ENCODE measurements at places on chromosomes 7 and 10.
A peak's percentile ranks its signal among the peaks of the same experiment; 100 is the strongest.

DNA sequence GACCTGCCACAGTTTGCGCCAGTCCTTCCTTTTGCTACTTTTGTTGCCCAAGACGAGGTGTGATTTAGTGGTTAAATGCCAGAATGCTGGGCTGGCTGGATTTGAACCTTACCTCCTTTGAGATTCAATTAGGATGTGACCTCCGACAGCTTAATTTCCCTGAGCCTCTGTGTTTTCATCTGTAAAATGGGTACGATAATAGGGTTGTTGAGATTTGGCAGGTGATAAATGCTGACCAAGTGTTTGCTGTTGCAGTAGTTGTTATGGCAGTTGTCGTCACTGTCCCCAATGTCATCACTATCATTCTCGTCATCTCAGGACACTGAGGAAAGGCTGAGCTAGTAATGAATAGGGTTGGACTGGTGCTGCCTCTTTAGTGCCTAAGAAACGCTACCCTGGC lies 61.1 kb downstream of the GRK5 start:
- no peak for DNase-seq

DNA sequence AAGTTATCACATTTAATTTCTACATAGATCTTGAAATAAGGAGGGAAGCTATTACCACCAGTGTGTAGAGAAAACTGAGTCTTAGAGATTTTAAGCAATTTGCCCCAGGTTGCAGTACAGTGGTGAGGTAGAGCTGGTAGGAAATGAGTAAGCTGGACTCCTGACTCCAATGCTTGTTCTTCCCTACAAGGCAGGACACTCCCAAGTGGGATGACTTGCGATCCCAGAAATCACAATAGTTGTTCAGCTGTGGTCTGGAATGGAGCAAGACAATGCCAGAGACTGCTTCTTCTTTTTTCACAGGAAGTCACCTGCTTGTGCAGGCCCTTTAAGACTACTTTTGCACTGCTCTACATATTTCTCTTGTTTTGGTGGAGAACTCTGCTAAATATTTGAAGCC lies 327.2 kb upstream of the BMPER start:
- no peak for DNase-seq

DNA sequence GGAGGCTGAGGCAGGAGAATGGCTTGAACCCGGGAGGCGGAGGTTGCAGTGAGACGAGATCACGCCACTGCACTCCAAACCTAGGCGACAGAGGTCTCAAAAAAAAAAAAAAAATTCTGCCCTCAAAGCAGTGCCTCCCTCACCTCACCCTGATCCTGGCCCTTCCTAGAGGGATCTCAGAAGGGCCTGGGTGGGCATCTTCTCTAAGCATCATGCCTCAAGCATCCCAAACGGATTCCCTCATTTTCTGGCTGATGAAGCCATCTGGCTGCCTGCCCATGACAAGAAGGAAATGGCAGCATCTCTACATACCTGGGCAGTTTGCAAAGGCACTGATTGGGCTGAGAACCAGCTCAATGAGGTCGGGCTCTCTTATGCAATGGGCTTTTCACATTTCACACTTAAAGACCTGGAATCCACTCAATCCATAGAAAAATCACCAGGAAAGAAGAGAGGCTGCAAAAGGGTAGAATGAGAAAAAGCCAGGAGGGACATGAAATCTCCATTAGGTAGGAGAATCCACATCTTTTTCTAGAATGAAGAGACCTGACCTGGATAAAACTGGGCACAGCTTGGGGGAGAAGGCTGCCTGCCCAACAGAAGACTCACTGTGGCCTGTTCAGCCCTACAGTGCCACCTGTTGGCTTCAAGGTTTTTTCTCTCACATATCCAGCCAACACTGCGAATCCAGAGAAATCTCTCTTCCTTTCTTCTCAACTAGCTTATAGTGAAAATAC lies 48.1 kb downstream of the PDLIM1 start:
- DNase-seq = peak; percentile 7

- no peak for DNase-seq
Observed at GRCh38 chr7:101557978-101558741, 70.9 kb downstream of the MYL10 start.

- no peak for DNase-seq
Observed at GRCh38 chr7:20777377-20778062, 9.2 kb downstream of the SP8 start.

DNA sequence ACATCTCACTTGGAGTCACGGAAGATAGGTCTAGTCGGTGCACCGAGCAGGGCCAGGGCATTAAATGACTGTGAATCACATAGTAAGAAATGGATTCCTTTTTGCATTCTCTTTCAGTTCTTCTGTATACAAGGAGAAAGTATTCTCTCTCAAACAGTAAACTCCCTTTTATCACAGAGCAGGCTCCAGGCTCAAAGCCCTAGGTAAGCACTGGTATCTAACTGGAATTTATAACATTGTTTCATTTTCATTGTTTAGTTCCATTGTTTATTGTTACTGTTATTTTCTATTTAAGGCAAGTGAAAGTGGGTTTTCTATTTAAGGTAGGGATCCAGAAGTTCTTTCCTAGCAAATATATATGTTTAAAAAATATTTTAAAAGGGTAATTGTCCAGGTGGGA lies 44.1 kb upstream of the CDK1 start:
- DNase-seq = no peak

DNA sequence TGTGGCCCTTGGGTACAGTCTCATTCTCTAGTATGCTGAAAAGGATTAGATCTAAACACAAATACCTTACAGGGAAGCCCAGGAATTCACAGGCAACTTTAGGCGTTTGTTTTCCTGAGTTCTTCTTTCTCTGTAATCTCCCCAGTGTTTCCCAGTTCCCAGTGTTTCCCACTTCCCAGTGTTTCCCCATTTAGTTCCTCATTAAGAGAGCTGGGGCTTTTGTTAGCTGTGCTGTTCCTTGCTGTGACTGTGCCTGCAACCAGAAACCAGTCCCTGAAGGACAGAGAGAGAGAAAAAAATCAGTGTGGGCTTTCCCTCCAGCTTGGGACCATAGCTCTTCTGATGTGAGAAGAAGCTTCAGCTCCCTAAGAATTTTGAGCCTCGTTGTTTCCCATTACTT lies 802.9 kb upstream of the COBL start:
- no peak for DNase-seq

- DNase-seq = no peak
Observed at GRCh38 chr10:128268015-128268722, 141.9 kb upstream of the MKI67 start.

GRCh38 chr10:102552533-102552932 lies 48.8 kb downstream of the SUFU start:
- DNase-seq = no peak

DNA sequence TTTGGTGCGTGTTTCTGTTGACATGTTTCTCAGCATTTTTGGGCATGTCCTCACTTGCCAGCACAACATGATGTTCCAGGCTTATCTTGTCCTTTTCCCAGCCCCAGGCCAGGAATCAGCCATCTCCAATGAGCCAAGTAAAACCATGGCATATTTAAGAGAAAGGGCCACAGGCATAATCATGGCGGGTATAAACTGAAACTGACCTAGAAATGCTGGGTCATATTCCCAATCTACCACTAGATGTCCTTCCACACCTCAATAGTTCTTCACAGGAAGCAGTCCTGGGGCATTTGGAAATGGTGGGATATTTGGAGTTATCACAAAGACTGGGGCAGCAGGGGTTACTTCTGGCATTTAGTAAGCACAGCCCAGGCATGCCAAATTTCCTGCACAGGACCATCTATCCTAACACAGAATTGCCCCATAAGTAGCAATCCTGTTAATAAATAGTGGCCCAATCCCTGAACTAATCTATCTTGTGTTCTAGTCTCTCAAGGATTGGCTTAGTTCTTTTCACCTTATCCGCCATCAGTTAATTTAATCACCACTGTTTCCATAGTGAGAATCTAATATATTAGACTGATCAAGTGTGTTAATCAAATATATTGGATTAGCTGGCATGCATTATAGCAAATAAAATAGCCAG lies 101.6 kb downstream of the NPSR1 start:
- no peak for DNase-seq

DNA sequence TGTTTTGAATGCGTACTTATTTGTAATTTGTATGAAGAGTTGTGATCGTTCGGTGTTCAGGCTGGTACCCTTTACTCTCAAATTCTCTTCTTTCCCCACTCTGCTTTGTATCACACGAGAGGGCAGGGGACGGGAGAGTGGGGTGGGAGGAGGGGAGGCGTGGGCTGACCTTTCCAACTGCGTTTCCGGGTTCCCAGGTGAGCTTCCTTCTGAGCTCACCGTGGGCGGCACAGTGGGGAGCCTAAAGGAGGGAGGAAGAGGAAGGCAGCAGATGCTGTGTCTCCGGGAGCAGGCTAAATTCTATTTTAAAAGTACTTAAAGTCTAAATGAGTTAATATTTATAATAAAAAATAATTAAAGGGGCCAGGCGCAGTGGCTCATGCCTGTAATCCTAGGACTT lies 7.4 kb upstream of the XRCC2 start:
- no peak for DNase-seq

DNA sequence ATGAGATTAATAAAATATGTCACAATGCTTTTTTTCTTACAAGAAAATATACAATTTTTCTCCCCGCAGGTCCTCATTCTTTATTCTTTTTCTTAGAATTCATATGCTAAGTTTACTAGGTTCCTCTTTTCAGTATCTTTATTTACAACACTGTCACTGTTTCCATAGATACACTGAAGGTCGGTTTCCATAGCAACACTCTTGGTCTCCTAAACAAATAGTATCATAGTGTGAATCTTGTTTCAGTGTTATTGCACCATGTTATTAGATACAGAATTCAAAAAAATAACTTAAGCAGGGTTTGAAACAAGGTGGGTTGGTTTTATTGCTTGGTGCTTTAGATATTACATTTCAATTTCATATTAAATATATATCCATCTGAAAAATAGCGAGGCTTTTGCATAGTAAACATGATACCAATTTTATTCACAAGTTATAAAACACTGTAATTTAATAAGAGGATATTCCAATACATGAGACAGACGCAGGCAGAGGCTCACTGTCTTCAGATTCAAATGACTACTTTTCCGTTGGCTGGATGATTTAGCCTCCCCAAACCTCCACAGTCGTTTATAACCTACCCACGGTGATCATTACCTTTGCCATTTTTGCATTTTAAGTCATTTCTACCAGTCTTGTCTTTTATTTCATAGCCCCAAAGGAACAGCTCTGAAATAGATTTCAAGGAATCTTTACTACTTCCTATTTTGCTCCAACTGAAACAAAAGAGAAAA lies 88.9 kb upstream of the KLF6 start:
- DNase-seq = no peak

DNA sequence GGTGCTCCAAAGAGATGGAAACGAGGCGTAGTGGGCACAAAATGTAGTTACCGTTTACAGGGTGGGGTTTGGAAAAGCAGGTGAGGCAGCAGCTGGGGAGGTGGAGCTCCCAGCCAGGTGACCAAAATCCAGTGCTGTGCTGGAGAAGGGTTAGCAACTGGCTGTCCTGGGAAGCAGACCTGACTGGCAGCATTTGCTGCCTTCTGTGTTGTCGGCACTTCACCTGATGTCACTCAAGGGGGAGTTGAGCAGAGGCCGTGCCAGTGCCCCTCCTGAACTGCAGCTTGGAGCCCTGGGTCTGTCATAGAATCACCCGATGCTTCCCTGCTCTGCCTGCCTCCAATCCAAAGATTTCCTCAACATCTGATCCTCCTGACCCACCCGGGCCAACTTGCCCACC lies 12.8 kb downstream of the GCK start:
- DNase-seq = no peak
